Mesothelial cell of epicardium (in vitro differentiated cells): ENCODE measurements at places on chromosomes 3 and 15. TPM values are rescaled to one million over a fixed set of nuclear protein-coding genes. Genes with fewer than 3 reads are reported as not detected.

ITIH3 gene
- total RNA-seq = 22.4 to 25.0 TPM (median 23.1 TPM) in 3 replicates

XIRP1 gene
- not detected in 3 replicates for total RNA-seq

CFAP20DC gene
- total RNA-seq = 5.4 to 6.3 TPM (median 6.1 TPM) in 3 replicates

PXK gene
- total RNA-seq = 15.0 to 15.9 TPM (median 15.4 TPM) in 3 replicates

COL6A5 gene
- 0.04 to 0.09 TPM (median 0.07 TPM) in 3 replicates for total RNA-seq

SLC6A11 gene
- 2.6 to 3.3 TPM (median 2.7 TPM) in 3 replicates for total RNA-seq

DUOX1 gene
- 6.8 to 7.9 TPM (median 7.2 TPM) in 3 replicates for total RNA-seq

MUSTN1 gene
- 1.0 to 2.1 TPM in 2 of 3 replicates, not detected in the other for total RNA-seq

NEO1 gene
- total RNA-seq = 135 to 139 TPM (median 136 TPM) in 3 replicates

VILL gene
- 15.3 to 16.7 TPM (median 16.4 TPM) in 3 replicates for total RNA-seq

GP9 gene
- total RNA-seq = not detected in 3 replicates

ACTRT3 gene
- 3.1 to 3.8 TPM (median 3.5 TPM) in 3 replicates for total RNA-seq

TMEM43 gene
- 50.0 to 52.5 TPM (median 51.5 TPM) in 3 replicates for total RNA-seq

HYAL1 gene
- 2.4 to 3.5 TPM (median 2.7 TPM) in 3 replicates for total RNA-seq

NRROS gene
- 0.72 to 1.3 TPM (median 0.93 TPM) in 3 replicates for total RNA-seq

HOMER2 gene
- 12.5 to 15.9 TPM (median 12.8 TPM) in 3 replicates for total RNA-seq

TUBGCP4 gene
- 25.4 to 29.1 TPM (median 26.3 TPM) in 3 replicates for total RNA-seq

LSAMP gene
- 30.1 to 34.6 TPM (median 32.3 TPM) in 3 replicates for total RNA-seq

DUOXA2 gene
- total RNA-seq = not detected in 3 replicates

PLA2G4D gene
- total RNA-seq = not detected in 3 replicates

BMF gene
- total RNA-seq = 90.3 to 98.9 TPM (median 97.0 TPM) in 3 replicates

THAP10 gene
- total RNA-seq = 2.3 to 3.6 TPM (median 2.9 TPM) in 3 replicates

SETD5 gene
- 247 to 256 TPM (median 254 TPM) in 3 replicates for total RNA-seq

SMAD3 gene
- total RNA-seq = 89.9 to 96.2 TPM (median 90.7 TPM) in 3 replicates

BTBD1 gene
- 33.4 to 37.4 TPM (median 35.0 TPM) in 3 replicates for total RNA-seq

EPHA3 gene
- 4.2 to 4.5 TPM (median 4.4 TPM) in 3 replicates for total RNA-seq

NXPE3 gene
- total RNA-seq = 11.6 to 12.7 TPM (median 12.7 TPM) in 3 replicates

CYP11A1 gene
- total RNA-seq = 5.2 to 7.0 TPM (median 5.3 TPM) in 3 replicates

TRIM42 gene
- not detected in 3 replicates for total RNA-seq
